Upper lobe of right lung (tissue), 1 donor: ENCODE measurements at places on chromosomes 2 and 18.
A peak's percentile ranks its signal among the peaks of the same experiment; 100 is the strongest.

DNA sequence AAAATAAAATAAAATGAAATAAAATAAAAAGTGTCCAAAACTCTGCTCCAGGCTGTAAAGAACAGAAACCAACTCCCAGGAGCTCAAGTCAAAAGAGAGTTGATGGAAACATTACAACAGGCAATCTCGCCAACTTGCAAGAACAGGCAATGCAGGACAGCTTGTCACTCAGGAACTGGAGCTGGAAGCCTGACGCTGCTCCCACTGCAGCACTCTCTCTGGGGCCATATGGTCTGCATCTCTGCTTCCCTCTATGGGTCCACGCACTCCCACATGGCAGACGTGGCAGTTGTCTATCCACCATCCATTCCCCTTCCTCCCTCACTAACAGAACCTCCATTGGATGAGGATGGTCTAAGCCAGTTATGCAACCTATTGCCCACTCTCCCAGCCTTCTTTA, 23.3 kb upstream of the ARPC2 start:
- no peak for DNase-seq

DNA sequence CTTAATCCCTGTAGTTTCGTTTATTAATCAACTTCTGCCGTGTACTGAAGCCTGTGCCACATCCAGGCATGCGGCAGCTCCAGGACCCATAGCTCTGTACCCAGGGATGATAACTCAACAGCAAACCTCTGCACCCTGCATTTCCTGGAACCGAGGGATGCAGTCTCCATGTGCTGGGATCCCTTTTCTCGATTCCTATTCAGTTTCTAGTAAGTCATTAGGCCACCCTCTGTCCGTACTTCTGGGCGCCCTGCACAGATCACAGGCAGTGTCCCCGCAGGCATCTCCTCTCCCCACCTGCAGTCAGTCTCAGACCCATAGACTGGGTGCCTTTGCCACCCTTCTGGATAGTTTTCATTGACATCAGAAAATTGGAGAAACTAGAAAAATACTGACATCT, 18.8 kb downstream of the TMEM18 start:
- no peak for DNase-seq

DNA sequence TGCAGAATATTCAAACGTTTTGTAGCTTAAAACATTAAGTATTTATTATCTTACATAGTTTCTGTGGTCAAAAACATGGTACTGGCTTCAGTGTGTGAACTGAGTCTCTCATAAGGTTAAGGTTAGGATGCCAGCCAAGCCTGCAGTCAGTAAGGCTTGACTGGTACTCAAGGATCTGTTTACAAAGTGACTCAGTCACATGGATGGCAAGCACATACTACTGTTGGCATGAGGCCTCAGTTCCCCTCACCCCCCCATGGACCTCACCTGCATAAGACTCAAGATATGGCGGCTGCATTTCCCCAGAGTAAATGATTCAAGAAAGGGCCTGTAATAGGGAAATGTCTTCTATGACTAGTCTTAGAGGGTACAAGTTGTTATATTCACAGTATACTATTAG, 1167.5 kb downstream of the DPP10 start:
- no peak for DNase-seq

- no peak for DNase-seq
Observed at GRCh38 chr2:75632813-75633212, 13.8 kb upstream of the MRPL19 start.

- DNase-seq: no peak
Observed at GRCh38 chr2:64447317-64448040, 6.5 kb upstream of the LGALSL start.

DNA sequence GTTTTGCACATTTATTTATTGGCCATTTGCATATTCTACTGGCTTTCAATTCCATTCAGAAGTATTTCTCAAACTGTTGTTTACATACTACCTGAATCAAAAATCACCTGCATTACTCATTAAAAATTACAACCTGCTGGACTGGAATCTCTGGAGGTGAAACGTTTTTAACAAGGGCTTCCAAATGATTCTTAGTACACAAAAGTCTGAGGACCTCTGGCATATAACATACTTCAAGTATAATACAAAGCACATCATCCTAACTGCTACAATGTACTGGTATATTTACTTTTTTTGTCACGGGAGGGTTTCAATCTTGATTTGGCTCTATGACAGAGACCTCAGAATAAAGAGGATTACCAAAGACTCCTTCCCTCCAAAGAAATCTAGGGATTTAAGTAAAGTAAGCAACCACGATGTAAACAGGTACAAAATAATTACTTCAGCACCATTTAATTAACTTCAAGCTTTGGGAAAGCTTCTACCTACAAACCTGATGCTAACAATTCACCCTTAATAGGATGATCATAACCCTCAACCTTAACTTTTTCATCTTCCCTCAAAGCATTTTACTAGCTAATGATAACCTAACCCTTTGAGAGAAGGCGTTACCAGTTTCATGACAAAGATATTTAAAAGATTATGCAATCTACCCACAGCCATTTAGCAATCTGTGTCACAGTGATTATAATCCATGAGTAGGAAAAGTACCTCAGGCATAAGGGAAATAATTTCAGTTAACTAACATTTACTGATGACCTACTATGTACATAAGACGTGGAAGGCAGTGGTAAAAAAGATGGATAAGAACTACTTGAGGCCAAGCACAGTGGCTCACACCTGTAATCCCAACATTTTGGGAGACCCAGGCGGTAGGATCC, 24.7 kb downstream of the ATAD2B start:
- no peak for DNase-seq

DNA sequence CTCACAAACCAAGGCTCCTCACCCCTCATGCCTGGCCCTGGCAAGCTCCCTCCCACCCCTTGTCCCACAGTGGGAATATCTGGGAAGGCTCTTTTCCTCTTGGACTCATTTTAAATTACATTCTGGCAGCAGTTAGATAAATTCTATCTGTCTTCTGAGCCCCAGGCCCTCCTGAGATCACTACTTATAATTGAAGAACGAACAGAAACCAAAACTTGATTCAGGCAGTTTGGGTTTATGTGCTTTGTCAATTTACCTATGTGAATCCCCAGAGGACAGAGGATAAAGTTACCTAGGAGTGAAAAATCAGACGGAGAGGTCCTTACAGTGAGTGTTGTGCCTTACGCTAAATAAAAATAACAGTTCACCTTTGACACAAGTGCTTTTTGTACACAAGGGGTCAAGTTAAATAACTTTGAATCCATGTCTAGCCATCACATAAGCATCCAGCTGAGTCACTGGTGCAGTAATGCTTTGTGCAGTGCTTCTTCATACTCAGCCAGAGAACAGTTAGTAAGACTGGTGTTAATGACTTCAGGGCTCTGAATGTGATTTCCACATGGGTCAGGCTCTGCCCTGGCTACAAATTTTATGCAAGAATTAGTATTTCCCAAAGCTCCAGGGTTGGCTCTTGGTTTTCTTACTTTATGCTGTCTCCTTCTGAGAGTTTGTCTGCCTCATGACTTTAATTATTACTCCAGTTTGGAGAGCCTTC, 329.3 kb downstream of the INSIG2 start:
- DNase-seq: no peak

DNA sequence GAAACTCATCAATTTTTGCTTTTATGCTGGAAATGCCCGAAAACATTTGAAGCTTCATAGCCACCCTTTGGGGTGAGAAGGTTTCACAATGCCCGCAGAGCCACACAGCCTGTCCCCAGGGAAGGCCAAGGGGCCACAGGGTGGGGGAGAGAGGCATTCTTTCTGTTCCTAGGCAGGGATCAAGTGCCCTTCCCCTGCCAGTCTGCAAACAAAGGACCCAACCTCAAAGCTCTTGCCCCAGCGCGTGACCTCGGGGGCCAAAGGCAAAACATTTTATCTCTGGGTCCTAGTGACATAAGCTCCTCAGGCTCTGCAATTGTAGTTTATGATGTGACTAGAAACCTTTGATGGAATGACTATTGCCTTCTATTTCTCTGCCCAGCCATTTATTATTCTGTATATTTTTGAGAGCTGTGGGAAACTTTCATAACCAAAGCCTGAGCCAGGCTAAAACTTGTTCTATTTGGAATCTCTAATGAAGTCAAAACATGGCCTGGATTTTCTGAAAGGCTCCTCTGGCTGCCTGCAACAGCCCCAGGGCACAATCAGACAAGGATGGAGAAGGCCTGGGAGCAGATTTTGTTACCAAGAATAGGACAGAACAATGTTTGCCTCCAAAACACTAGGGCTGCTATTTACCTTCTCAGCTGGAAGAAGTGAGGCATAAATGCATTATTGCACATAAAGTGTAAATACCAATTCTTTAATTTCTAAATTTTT, 137.2 kb upstream of the KCTD1 start:
- no peak for DNase-seq

DNA sequence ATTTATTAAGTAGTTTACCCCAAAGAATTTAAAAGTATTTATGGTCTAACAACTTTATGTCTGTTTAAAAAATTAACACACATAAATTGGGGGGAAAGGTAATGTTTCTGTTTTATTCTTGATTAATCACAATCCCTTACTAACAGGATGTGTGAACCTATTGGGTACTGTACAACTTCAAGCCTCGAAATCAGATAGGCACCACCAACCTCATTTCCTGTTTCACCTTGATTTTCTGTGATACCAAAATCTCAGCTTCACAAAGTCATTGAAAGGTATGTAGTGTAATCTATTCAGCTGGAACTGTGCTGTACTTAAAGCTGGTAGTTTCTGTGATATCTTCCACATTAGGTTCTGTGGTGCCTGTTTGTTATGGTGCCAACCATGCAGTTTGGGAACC, 4.0 kb downstream of the RNMT start:
- DNase-seq: no peak

DNA sequence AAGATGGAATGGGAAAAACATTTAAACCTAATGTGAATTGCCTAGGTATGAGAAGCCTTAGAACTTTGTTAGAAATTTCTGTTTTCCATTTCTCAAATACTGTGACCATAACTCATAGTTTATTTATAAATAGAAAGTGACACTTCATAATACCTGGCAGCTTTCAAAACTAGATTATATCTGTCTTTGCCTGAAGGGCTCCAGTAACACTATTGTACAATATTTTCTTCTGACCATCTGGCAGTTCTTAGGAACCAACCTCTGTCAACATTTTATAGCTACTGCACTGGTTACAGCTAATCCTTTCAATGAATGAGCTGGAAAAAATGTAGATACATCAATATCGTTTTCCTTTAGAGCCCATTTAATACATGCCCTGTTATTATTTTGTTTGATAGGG, 237.4 kb downstream of the CAMKMT start:
- DNase-seq: no peak

GRCh38 chr2:177123048-177123447, 89.5 kb upstream of the HNRNPA3 start:
- no peak for DNase-seq

- DNase-seq: no peak
Observed at GRCh38 chr2:48069769-48070168, 163.5 kb upstream of the FBXO11 start.

GRCh38 chr18:48084858-48085257, 154.4 kb upstream of the SMAD2 start:
- no peak for DNase-seq

GRCh38 chr2:169049142-169049541, 18.0 kb upstream of the ABCB11 start:
- no peak for DNase-seq

GRCh38 chr2:241560883-241561474, 2.4 kb downstream of the BOK start:
- peak; percentile 59 for DNase-seq

GRCh38 chr18:36531636-36532035, 234.1 kb downstream of the FHOD3 start:
- no peak for DNase-seq

DNA sequence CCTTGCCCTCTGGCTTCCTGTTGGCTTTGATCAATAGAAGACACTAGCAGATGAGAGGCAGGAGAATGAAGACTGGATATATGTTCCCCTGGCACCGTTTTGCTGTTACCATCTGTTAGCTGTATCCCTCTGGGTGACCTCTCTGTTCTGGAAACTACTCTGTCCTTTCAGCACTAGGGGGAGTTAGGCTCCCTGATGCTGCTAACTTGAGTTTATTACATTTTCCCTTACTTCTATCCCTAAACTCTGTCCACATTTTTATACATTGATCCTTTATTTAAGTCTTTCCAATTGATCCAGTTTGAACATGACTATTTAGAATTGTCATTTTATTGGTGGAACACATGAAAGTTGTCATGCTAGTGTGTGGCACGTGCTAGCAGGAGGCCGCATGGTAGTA, 1014.3 kb upstream of the CDH2 start:
- DNase-seq: no peak

DNA sequence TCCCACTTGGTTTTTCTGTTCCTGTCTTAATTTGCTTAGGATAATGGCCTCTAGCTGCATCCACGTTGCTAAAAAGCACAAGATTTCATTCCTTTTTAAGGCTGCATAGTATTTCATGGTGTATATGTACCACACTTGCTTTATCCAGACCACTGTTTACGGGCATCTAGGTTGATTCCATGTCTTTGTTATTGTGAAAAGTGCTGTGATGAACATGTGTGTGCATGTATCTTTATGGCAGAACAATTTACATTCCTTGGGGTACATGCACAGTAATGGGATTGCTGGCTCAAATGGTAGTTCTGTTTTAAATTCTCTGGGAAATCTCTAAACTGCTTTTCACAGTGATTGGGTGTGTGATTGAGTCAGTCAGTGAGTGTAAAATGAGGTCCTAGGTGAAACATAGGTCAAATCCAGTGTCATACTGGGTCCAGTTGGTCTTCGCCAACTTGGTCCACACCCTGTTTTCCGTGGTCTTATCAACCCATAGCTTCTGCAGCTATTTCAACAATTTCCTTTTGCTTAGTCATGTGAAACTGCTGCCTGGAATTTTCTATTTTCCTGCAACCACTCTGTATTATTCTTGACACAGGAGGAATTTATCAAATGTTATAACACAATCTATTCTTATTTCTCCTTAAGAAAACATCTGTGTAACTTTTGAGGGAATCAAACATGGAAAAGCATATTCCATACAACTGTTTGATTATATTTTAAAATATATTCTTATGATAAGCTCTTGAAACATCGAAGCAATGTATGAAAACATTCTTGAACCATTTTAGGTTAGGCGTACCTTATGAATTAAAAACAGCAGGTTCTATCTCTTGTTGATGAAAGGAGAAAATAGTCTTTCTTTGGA, 82.9 kb downstream of the ADCYAP1 start:
- no peak for DNase-seq

GRCh38 chr18:48805826-48806535, 144.8 kb downstream of the SMAD7 start:
- peak; percentile 6 for DNase-seq

DNA sequence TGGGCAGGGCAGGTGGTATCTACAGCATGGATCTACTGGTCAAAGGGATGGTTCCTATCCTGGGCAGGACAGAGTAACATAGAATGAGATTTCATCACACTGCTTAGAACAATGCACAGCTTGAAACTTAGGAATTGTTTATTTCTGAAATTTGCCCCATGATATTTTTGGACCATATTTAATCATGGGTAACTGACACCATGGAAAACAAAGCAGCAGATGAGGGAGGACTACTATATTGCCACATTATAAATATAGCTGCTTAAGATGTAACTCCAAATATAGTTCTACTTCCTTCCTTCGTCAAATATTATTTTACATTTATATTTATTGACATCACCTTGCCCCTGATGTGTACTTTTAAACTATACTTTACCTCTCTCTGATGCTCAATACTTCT, 254.7 kb downstream of the PTPRM start:
- no peak for DNase-seq

GRCh38 chr18:47407736-47408135, 156.3 kb upstream of the SKOR2 start:
- no peak for DNase-seq
